Inflammatory macrophage treated with lipopolysaccharide for 1 hour (primary cell): ENCODE measurements at places on chromosomes 1 and 21.

GRCh38 chr1:227547310-227548118 is 15.8 kb upstream of the ZNF678 start:
- DNase-seq = no peak

- DNase-seq = no peak
These were observed 314.1 kb upstream of the USP25 start for GRCh38 chr21:15415541-15416261.

DNA sequence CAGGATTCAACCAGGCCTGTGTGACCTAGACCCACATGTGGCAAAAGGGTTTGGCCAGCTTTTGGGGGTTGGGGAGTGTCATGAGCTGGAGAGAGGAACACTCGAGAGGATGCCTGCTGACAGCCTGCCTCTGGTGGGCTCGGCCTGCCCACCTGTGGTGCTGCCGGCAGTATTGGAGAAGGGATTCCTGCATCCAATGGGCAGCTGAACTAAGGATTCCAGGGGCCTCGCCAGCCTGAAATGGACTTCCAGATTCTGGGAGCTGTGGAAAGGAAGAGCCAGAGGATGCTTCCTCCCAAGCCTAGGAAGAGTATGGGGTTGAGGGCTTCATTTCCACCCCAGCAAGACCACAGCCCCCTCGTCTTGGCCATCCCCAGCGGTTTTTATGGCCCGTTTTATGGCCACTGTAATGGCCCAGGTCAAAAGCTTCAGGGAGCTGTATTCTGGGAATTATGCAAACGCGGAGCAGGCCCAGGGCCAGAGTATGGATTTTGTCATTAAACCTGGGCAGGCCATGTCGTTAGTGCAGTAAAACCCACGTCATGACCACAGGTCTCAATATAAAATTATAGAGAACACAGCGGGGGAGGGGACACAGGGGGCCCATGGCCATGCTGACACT is 63.6 kb downstream of the TMEM53 start:
- no peak for DNase-seq

GRCh38 chr1:107110326-107110725 is 30.5 kb upstream of the NTNG1 start:
- no peak for DNase-seq

DNA sequence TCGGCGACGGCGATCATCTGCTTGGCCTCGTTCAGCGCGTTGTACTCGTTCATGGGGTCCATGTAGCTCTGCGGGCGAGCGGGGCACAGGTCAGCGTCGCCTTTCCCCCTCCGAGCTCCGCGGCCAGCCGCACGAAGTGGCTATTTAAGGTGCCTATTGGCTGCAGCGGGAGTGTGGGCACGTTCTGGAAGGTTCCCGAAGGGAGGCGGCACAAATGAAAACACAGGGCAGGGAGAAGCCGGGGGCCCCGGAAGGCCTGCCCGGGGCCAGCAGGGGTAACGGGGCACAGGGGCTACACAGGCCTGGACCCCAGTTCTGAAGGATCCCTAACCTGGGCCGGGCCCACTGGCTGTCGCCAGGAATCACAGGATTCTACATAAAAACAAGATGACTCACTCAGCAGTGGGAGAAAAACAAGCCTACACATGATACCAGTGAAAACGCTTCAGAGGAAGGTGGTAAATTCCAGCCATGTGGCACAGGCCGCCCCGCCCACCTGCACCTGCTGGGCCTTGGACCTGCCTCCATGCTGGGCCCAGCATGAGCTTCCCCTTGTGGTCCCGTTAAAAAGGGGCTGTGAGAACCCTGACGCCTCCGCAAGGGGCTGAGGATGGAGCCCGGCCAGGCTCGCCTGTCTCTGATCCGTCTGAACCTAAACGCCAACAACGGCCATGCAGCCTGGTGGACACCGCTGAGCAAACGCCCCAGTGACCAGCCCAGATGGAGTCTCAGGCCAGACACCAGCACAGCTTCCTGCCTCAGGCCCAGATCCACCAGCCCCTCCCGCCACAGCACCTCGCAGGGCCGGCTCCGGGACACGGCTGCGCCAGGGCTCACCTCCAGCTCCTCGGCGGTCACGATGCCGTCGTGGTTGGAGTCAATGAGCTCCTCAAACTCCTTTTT is 3.9 kb upstream of the TNFRSF4 start:
- peak; percentile 72 for DNase-seq

DNA sequence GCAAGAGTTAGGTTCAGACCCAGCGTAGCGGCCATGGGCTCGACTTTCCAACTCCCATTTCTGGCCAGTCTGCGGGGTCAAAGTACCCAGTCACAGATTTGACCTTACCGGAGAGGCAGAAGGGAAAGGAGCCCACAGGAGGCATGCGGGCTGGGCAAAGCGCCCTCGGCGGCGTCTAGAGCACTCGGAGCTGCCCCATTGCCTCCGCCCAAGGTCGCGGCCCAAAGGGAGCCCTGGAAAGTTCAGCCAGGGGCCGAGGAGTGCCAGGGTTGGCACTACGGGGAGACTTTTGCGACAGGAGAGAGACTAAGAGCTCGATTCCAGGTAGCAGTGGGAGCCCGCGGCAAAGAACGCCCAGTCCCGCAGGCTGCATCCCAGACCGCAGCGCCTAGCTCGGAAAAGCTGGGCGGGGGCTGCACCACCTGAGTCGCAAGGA is 896 bp downstream of the KANK4 start:
- DNase-seq = no peak

DNA sequence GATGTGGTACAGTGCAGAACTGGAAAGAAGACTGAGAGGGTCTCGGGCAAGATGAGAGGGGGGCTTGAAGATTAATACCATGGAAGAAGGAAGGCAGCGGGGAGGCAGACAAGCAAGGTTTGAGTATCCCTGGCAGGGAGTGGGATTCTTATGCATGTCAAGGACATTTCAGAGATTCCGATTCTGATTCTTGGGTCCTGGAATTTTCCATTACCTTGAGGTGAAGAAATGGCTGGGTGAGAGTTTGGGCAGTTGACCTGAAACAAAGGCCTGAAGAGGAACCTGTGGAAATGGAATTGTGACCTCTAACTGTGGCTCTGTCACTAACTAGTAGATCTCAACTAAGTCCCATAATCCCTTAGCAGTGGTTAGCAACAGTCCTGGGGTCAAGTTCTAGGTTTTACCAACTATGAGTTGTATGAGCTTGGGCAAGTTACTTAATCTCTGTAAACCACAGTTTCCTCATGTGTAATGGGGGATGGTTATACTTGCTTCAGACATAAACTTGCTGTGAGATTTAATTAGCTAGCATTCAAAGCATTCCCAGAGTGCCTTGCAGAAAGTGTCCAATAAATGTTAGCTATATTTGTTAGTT is 8.6 kb upstream of the ACTN2 start:
- DNase-seq = peak; percentile 12

GRCh38 chr1:12678820-12679219 is 34.9 kb downstream of the AADACL4 start:
- no peak for DNase-seq

- DNase-seq = no peak
These were observed 7.8 kb downstream of the PBXIP1 start for GRCh38 chr1:154948079-154948478.

DNA sequence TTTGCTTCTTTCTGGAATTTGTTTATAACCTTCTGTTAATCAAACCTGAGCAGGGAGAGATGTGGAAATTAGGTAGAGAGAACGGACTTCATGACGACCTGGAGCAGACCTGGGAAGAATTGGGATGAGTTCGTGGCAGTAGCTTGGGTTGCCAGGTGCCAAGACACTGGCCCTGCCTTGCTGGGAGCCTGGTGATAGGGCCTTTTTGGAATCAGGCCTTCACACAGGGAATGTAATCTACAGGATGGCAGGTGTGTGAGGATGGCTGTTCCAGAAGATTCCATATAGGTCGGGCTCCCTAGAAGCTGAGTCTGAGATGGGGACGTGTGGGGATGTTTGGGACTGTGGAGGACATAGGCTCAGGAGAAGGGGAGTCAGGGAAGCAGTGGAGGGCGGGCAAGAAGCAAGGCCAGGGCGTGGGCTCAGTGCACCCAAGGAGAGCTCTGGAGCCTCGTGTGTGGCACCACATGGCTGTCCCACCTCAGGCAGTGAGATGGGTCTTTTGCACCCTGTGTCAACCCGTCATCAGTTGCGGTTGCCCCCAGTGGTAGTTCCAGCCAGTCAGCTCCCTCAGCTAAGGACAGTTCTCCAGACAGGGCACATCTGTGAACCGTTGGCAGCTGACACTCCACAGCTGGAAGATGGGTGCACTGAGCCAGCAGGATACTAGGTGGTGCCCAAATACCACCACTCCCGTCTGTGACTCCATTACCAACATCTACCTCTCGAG is 395.9 kb downstream of the MATN1 start:
- no peak for DNase-seq

GRCh38 chr1:97907886-97908285 is 12.9 kb downstream of the DPYD start:
- DNase-seq = peak; percentile 70

- no peak for DNase-seq
These were observed 57.3 kb downstream of the OBSCN start for GRCh38 chr1:228265167-228265566.
